ENCODE measurements at places on chromosomes 3 and 15.
A peak's percentile ranks its signal among the peaks of the same experiment; 100 is the strongest.

- DNase-seq: peak; percentile 26
Measured at GRCh38 chr15:80182611-80183261, 29.9 kb downstream of the FAH start.

DNA sequence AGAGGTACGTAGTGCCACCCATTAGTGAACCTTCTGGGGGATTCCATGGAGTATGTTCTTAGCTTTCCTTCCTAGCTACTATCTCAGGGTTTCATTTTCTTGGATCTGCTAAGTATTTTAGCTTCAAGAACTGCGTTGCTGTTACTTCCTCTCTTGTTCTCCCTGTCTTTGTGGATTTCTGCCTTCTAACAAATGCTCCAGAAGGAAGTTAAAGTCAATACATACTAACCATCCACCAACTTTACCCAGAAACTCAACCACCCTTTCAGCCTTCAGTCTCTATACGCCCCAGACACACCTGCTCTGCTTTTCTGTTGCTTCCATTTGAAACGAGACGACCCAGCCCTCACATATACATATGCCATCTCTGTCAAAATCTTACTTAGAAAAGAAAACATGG lies 2.4 kb upstream of the KLF13 start:
- no peak for DNase-seq

- no peak for DNase-seq
Measured at GRCh38 chr3:150740733-150741496, 22.1 kb downstream of the SIAH2 start.

DNA sequence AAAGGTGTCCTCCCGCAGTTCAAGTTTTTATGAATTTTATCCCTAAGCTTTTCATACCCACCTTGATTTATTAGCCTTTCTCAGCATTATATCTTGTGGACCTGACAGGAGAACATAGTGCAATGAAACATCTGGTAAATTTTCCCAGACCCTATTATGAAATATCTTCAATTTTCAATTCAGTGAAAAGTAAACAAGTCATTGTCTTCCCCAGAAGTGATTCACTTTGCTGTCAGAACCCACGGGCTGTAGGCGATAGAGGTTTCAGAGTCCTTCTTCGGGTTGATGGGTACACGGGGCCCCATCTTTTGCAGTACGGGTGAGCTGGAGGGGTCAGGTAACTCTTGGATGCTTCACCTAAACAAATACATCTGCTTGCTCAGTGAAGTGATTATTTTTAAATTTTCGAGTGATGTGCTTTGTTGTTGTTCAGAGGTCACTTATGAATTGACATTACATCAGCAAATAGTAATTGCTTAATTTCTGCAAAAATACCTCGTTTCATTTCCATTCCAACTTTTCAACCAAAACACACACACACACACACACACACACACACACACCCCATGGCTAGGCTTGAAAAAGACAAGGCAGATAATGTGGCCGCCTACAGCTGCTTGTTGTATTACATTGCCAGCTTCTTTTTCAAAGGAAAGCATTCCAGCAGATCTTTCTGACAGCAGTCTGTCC lies 102.9 kb downstream of the SEMA6D start:
- DNase-seq: peak; percentile 21

- no peak for DNase-seq
Measured at GRCh38 chr3:107062787-107063186, 314.5 kb upstream of the CCDC54 start.

- DNase-seq: no peak
Measured at GRCh38 chr15:41285285-41285684, 47.1 kb downstream of the OIP5 start.

- DNase-seq: no peak
Measured at GRCh38 chr15:91652610-91653207, 200.8 kb upstream of the SLCO3A1 start.

- no peak for DNase-seq
Measured at GRCh38 chr3:17850448-17850847, 108.0 kb upstream of the TBC1D5 start.

DNA sequence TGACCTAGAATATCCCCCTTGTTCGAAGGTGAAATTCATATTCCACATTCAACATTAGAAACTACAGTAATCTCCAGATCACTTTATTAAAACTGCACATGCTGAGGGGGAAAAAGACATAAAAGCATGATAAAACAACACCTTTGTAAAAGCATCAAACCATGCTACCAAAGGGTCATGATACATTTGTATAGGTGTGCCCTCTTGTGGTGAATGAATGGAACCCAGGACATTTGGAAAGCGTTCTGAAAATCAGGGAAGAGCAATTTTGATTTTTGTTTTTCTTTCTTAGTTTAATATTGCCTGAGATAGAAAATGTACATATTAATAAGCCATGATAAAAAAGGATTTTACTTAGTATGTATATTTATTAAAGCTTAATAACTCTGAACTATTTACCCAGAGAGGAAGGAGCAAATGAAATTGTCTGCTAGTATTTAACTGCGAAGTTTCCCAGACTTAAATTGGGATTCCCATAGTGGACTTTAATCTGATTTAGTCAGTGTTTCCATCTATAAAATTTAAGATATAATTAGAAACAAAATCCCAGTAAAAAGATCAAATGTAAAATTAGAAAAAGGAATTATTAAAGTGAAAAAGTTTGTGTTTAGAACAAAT lies 105.8 kb upstream of the ARL6 start:
- DNase-seq: no peak

GRCh38 chr3:194466761-194467356 lies 19.9 kb downstream of the ATP13A3 start:
- no peak for DNase-seq

- DNase-seq: peak; percentile 57
Measured at GRCh38 chr3:78917536-78917935, 850.3 kb downstream of the ROBO1 start.

DNA sequence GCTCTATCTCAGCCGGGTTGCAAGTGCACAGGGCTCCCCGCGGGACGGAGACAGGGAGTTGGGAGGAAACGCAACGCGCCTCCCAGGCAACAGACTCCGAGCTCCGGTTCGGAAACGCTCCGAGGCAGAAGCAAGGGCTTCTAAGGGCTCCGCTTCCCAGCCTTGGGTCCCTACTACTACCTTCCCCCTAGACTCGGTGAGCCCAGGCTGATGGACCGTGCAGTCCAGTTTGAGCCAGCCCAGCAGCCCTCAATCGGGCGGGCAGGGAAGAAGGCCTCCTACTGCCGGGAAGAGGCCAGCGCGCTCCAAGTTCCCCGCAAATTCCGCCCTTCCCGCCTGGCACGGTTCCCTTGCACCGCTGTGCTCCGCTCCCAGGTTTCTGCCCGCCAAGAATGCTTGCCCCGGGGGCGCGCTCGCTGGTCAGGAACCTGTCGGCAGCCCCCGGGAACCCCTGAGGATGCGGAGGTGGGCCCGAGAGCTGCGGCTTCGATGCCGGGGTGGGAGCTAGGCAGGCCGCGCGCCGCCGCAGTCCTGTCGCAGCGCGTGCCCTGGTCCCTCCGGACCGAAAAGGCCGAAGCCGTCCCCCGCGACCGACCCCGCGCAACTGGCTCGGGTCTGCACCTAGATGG lies 728 bp downstream of the TRANK1 start:
- DNase-seq: no peak

DNA sequence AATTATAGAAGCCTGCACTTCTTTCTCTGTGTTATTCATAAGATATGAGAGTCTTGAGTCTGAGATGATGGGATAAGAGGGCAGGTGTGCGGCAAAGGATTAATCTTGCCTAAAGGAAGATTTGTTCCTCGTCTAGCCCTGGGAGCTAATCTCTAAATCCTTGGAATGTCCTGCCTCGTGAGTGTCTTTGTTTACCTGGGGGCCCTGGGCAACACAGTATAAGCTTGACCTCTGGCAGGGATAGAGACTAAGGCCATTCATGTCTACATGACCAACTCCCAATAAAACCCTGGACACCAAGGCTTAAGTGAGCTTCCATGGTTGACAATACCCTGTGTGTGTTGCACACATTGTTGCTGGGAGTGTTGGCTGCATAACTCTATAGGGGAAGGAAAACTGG lies 3.2 kb upstream of the AGBL1 start:
- DNase-seq: no peak

GRCh38 chr3:168414149-168414548 lies 318.4 kb upstream of the GOLIM4 start:
- DNase-seq: no peak

DNA sequence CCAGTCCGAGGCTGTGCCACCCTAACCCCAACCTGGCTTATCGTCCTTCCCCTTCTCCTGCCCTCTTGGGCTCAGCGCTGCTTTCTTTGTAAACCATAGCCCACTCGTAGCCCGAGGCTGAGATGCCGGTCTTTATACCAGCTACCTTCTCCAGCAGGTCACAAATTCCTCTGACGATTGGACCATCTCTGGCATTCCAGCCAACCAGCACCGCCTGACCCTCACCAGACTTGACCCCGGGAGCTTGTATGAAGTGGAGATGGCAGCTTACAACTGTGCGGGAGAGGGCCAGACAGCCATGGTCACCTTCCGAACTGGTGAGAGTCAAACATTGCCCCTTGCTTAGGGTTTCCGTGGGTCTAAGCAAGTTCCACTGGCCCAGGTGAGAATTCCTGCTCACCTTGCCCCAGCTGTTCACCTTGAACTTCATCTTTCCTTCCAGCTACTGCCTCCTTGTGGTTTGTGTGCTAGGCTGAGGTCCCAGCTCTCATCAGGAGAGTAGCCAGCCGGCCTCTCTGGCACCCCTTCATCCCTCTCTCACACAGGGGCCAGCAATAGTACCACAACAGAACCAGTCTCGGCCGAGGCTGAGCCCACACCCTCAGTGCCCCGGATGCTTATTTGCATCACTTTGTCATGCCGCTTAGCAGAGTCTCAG lies 66.7 kb downstream of the BOC start:
- no peak for DNase-seq

DNA sequence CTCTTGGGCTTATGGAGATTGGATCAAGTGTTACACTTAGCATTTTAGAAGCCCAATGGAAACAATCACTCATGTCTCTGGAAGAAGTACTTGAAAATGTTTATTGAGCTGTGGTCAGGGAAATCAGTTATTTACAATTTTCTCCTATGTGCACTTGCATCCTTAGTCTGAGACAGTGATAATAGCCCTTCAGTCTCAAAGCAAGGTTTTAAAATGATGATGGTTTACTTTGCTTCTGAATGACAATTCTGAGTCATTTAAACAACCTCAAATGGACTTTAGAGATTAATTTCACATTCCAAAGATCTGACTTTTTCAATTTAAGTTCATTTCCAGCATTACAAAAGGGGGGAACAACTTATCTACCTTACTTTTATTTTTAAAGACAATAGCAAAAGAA lies 20.1 kb downstream of the TIPARP start:
- no peak for DNase-seq

GRCh38 chr15:78841891-78842290 lies 30.6 kb upstream of the ADAMTS7 start:
- no peak for DNase-seq

- DNase-seq: no peak
Measured at GRCh38 chr3:143416229-143416628, 296.7 kb downstream of the CHST2 start.

DNA sequence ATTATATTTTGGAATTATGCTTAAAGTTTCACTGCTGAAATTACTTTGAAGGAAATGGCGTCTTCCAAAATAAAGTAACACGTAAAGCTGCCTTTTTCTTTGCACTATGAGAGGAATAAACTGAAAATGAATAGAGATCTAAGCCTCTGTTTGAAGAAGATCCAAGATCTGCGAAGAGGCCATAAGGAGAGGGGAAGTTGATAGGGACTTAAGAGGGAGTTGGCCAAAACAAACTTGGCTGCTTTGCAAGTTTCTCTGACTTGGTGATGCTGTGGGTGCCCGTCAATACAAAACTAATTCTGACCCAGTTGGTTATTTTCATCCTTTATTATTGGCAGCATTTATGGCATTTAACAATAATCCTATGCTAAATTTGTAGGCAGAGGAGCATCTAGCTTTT lies 190.2 kb upstream of the GBE1 start:
- DNase-seq: no peak

DNA sequence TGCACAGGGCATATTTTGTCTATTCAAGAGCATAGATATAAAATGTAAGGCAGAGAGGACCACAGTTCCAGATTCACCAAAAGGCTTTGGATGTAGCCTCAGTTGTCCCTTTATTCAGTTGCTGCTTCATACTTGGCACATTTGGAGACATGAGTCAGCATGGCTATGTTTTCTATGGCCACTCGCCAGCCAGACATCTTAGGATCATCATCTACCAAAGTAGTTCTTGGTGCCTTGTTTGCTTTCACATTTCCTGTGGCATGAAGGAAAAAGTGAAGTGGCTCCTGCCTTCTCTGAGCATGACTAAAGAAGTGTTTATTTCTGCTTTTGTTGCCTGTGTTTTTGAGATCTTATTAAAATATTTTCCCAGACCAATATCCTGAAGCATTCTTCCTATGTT lies 7.2 kb downstream of the SUSD5 start:
- peak; percentile 73 for DNase-seq

- no peak for DNase-seq
Measured at GRCh38 chr15:60370105-60370868, 27.5 kb downstream of the ANXA2 start.

All from skeletal muscle cell (primary cell).